ENCODE measurements at places on chromosomes 12 and 14. TPM values are rescaled to one million over a fixed set of nuclear protein-coding genes. Genes with fewer than 3 reads are reported as not detected.
A peak's percentile ranks its signal among the peaks of the same experiment; 100 is the strongest.

GABARAPL1 gene
- 2.5 TPM for total RNA-seq

EMC9 gene
- total RNA-seq: 22.6 TPM

CHURC1 gene
- total RNA-seq: 83.8 TPM

ADAMTS20 gene
- total RNA-seq: not detected

GRCh38 chr14:46490238-46490685 is 161.3 kb downstream of the RPL10L start:
- no peak for DNase-seq

- DNase-seq: no peak
Observed at GRCh38 chr12:33605757-33606156, 166.1 kb upstream of the SYT10 start.

DNA sequence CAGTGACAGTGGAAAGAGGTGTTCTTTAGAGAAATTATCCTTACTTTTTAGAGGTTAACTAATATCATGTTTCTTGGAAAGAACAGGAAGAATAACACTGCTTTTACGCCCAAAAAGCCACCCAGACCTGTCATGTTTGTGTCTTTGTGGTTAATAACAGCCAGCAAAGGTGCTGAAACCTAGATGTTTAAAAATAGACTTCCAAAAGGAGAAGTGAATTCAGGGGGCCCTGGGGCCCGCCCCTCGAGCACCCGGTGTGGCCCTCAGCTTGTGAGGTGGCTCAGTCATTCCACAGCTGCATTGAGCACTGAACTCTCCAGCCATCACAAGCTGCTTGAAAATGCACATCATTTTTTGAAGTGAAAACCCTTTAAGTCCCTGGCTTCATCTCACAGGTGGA is 20.8 kb upstream of the AMN start:
- peak; percentile 56 for DNase-seq

- DNase-seq: no peak
Observed at GRCh38 chr12:72543777-72544467, 271.8 kb downstream of the TRHDE start.
